ENCODE measurements at places on chromosomes 4 and X.

DNA sequence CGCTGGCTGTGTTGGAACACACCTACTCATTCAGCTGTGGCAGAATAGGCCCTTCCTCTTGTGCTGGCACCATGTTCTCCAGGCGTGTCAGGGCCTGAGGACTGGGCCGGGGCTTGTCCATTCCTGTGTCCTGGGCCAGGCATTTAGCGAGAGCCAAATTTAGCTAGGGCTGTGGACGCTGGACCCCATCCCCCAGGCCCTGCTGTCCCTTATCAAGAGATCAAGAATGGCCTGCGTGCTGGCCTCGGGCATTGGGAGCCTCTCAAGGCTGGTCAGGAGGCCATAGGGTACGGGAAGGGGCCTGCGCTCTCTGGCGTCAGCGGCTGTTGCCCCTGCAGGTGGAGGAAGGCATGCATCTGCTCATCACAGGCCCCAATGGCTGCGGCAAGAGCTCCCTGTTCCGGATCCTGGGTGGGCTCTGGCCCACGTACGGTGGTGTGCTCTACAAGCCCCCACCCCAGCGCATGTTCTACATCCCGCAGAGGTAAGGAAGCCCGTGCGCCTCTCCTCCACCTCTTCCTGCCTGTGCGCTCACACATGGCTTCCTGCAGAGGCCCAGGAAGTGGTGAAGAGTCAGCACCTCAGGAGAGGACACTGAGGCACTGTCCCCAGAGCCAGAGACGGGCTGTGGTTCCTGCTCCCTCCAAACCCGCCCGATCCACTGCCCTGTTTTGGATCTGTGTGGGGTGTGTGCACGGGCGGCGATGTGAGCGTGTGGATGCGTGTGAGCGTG, 15.3 kb downstream of the ABCD1 start:
- DNase-seq, result peak; percentile 45

- no peak for DNase-seq
These were observed 18.7 kb downstream of the NAT8L start for GRCh38 chr4:2077537-2078460.

GRCh38 chr4:125043486-125043885, 271.3 kb upstream of the FAT4 start:
- DNase-seq, result no peak

GRCh38 chr4:15868826-15869413, 69.6 kb downstream of the FGFBP1 start:
- no peak for DNase-seq

DNA sequence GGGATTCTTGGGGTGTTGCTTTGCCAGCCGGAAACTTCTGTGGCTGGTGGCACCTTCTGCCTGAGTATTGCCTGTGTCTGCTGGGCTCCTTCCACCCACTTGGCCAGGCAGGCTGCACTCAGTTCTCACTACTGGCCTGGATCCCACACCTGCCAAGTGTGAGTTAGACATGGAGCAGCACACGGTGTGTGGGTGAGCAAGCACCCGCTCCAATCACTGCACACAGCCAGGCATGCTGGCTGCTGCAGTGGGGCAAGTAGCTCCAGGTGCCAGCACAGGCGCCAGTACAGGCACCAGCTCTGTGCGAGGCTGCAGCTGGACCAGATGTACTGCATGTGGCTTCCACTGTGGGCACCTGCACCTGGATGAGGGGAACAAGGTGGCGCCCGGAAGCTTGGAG, 23.9 kb downstream of the DCUN1D4 start:
- DNase-seq, result no peak

- DNase-seq, result no peak
These were observed 2.2 kb downstream of the SLC16A2 start for GRCh38 chrX:74423289-74423998.

- no peak for DNase-seq
These were observed 12.5 kb upstream of the MAB21L2 start for GRCh38 chr4:150569384-150569987.

DNA sequence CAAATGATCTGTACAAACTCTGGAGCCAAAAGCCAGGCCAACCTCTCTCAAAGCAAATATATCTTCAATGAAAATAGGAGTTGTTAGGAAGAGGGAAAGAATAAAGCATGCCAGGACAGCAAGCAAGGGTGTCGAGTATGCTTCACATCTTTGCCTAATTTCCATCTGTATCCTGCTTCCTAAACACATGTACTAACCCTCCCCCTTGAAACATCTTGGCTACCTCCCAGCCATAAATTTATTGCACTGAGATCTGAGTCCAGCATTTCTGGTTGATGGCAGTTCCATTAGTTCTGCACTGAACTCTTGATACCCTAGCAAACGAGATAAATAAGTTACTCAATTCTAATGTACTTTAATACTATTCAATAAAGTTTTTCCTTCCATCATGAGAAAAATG, 430.5 kb upstream of the TRAM1L1 start:
- DNase-seq, result no peak

DNA sequence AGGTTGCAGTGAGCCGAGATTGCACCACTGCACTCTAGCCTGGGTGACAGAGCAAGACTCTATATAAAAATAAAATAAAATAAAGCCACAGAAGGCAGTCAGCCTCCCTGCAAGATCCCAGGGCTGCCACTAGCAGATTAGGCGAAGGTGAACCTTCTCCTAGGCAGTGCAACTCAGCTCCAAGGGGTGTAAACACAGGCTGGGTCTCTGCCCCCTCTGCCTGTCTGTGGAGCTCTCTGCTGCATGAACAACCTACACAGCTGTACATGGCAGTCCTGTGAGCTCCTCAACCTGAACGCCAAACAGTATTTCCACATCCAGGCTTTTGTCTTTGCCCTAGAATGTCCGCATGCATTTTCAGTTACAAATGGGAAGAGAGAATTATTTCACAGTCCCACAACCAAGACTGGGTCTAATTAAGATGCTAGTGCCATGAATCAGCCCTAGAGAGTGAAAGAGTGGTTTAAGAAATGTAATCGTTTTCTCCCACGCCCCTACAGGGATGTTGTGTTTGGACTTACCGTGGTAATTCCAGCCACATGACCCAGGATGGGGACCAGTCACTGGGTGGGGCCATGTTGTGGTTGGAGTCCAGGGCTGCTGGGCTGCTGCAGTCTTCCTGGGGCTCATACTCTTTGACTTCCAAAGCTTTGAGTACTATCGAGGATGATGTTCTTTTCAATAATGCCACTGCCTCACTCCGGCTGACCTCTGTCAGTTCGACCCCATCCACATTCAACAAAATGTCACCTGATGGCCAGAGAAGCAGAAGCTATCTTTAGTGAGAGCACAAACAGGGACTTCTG, 99.0 kb downstream of the FIP1L1 start:
- no peak for DNase-seq

DNA sequence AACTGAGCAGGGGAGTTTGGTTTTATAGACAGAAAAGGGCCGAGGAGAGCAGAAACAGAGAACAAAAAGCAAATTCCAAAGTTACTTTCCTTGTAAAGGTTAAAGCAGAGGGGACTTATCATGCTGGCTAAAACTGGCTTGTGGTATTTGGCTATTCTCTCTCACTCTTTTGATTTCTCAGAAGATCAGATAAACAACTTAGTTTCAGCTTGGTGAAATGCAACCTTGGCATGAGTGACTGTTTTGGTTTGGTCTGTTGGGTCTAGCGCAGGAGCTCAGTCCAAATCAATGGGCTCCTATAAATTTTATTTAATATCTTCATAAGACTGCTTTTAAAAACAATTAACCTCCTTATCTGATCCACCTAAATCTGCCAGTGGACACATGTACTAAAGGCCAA, 47.3 kb upstream of the KIAA1210 start:
- no peak for DNase-seq

DNA sequence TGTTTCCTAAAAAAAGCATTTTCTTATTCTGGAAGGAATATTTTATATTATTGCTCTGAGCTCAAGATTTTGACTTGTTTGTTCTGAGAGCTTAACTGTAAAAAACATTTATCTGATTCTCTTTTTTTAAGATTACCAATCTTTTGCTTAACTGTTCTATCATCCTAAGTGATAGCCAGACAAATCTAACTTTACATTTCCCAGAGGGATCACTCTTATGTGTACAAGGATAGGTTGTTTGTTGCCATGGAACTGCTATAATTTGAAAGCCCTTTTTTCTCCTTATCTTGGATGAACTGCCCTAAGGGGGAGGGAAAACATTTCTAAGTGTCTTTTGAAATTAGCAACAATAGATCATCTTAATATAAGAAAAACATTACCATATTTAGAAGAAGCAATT, 494.7 kb downstream of the TRAM1L1 start:
- no peak for DNase-seq

- no peak for DNase-seq
These were observed 37.7 kb downstream of the NHS start for GRCh38 chrX:17412692-17413091.

- no peak for DNase-seq
These were observed 169.9 kb downstream of the BMPR1B start for GRCh38 chr4:94927696-94928095.

GRCh38 chr4:47942081-47942819, 27.9 kb upstream of the NFXL1 start:
- DNase-seq, result no peak

DNA sequence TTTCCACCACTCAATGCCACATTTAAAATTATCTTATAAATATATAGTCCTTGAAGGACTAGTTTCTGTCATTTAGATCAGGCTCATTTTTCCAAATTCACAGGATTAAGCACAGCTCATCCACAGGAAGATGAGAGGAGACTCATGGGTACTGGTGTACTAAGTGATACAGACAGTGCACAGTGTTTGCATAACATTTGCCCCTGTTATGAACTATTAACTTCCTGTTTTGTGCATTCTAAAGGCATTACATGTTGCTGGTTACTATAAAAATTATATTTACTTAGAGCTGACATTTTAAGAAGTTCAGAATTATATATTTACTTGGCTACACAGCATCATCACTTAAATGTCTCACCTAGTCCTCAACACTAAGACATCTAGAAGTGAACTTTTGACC, 772.0 kb downstream of the TECRL start:
- DNase-seq, result no peak

GRCh38 chrX:130080791-130081367, 29.4 kb downstream of the ELF4 start:
- DNase-seq, result no peak

GRCh38 chr4:8355306-8355705, 85.2 kb downstream of the ACOX3 start:
- DNase-seq, result no peak

DNA sequence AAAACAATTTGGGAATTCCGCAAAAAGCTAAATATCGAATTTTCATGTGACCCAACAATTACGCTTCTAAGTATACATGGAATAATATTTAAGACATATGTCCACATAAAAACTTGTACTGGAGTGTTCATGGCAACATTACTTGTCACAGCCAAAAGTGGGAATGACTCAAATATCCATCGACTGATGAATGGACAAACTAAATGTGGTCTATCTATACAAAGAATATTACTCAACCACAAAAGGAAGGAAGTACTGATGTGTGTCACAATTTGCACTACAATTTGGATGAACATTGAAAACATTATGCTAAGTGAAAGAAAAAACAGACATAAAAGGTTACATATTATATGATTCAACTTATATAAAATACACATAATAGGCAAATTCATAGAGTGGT, 71.9 kb downstream of the AFF2 start:
- no peak for DNase-seq

DNA sequence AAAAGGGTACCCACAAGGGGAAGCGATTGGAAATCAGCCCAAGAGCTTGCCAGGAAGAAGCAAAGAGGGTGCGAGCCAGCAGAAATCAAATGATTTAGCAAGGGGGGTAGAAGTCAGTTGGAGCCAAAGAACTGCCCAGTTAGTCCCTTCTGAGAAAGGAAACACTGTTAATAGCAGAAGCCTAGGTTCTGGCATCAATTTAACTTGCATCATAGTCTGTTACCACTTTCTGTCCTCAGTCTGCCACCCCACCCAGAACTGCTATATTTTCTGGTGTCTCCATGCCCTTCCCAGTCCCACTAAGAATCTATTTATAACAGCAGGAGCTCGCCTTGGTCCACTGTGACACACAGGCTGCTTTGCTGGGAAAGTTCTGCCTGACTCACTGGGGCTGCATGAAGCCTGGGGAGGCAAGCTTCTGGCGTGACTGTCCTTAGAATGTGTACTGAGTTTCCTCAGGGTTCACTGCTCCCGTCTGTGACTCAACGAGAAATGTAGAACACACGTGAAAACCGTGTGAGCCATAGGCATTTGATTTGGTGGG, 157.8 kb upstream of the TTC29 start:
- DNase-seq, result no peak

GRCh38 chr4:39446842-39447573, 11.7 kb downstream of the RPL9 start:
- DNase-seq, result no peak

GRCh38 chr4:146183209-146183608, 7.7 kb downstream of the LSM6 start:
- DNase-seq, result no peak

GRCh38 chr4:44646151-44646550, 5.3 kb downstream of the YIPF7 start:
- no peak for DNase-seq

DNA sequence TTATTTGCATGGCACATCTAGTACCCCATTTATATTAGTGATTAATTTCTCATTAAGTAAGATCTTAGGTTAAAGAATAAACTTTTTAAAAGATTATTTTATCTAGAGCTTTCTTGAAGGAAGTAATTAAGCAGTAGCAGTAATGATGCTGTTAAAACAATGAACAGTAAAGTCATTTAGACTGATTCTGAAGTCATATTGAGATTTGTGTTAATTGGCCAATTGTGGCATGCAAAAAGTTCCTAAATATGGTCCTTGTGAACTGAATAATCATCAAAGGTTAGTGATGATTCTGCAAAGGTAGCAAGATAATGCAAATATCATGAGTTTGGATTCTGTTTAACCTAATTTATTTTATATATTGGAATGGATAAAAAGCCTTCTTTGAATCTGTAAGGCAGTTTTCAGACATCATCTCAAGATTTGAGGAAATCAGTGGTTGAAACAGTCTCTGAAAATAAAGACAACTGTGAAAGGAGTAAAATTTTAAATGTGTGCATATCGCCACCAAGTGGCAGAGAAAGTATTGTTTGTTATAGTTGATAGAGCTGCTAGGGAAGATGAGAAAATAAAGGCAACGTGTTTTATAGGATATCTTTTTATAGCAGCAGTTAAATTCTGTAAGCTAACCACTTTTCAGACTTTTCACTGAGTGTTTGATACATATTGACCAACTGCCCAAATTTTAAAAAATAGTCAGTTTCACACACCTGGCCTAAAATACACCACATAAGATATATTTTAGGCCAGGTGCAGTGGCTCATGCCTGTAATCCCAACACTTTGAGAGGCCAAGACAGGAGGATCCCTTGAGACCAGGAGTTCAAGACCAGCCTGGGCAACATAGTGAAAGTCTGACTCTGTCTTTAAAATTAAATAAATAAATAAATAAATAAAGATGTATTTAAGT, 79.6 kb downstream of the CCKAR start:
- DNase-seq, result no peak

DNA sequence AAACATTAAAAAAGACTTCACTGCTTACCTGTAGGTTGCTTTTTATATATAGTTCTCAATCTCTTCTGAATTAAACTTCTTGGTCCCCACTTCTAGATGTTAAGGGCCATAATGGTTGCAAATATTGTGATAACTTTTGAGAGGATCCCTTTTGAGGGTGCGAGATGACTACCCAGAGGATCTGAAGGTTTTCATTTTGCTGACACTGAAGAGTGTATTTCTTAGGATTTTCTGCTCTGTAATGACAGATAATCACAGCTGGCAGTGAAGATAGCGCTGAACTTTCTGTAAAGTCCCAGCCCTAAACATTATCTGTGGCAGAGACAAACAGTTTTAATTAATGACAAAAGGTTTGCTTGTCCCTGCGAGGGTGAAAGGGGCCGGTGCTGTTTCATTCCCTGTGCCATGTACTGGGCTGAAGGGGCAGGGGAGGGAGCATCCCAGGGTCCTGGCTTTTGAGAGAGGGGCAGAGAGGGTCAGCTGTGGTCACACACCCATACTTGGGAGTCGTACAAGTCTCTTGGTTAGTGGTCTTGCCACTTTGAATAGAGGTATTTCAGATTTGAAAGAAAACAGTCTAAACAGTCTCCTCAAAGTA, 22.2 kb downstream of the CLCN4 start:
- DNase-seq, result no peak
